ENCODE measurements at places on chromosomes 2 and 18. TPM values are rescaled to one million over a fixed set of nuclear protein-coding genes. Genes with fewer than 3 reads are reported as not detected.

GRCh38 chr18:33076601-33077000 is 303.8 kb upstream of the KLHL14 start:
- no peak overlapping the region for H3K27ac ChIP-seq
- H3K27me3 ChIP-seq: no peaks in the 10 kb centered on the region
- no peaks in the 10 kb centered on the region for H3K4me1 ChIP-seq
- no peak for DNase-seq
- H3K4me3 ChIP-seq: no peak overlapping the region

DNA sequence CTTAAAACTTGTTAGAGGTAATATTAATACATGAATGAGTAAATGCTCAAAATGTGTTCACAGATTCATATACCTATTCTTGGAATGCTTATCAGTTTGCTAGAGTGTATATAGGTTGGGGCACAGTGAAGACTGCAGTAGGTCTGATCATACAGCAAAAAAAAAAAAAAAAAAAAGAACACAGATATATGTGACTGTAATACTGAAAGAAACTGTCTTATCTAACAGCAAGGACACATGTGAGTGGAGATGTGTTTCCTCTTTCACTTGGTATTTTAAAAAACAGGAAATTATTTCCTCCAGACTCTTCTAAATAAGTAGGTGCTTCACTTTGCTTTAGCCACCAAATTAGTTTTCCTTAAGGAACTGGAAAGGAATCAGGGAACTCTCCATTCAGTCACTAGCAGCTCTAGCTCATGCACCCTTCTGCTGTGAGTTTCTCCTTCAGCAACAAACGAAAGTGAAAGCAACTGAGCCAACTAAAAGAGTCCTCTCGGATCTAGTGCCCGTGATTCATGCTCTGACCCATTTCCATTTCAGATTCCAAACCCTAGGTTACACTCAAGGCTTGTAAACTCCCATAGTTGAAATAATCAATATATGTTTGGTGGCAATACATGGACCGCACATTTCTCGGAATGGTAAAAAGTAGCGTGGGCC is 98.5 kb downstream of the DSEL start:
- H3K36me3 ChIP-seq: no peaks in the 10 kb centered on the region
- DNase-seq: peak; percentile 17
- peak overlapping the region; percentile 29 for H3K4me3 ChIP-seq
- H3K4me1 ChIP-seq: peaks cover 4% of the 10 kb centered on the region

ALPI gene
- total RNA-seq: not detected

XDH gene
- not detected for total RNA-seq

SP140L gene
- total RNA-seq: 43.7 TPM

TMEM200C gene
- total RNA-seq: not detected

CD8B2 gene
- 4.5 TPM for total RNA-seq

DNA sequence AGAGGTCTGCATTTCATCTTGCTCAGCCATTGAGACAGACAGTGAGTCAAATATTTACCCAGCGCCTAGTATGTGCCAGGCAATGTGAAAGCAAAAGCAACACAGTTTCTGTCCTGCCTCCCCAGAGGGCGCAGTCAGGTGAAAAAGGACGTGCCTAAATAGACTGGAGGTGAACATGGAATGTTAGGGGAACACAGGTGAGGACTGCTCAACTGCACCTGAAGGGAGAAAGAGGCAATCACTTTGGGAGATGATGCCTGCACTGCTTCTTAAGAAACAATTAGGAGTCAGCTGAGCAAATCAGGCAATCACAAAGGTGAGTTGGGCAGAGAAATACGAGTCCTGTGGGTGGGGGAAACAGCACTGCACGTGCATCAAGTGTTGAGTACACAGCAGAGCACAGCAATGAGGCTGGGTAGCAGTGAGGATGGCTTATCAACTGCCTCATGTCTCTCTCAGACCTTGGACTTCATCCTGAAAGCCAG is 218.3 kb upstream of the SMAD7 start:
- peak overlapping the region; percentile 14 for H3K27ac ChIP-seq
- peaks cover 18% of the 10 kb centered on the region for H3K36me3 ChIP-seq

STPG4 gene
- not detected for total RNA-seq

GRCh38 chr2:134405611-134406081 is 151.8 kb downstream of the MGAT5 start:
- H3K27ac ChIP-seq: no peak overlapping the region
- no peak for DNase-seq
- no peaks in the 10 kb centered on the region for H3K27me3 ChIP-seq
- peaks cover 36% of the 10 kb centered on the region for H3K4me1 ChIP-seq

- H3K27ac ChIP-seq: no peak overlapping the region
- no peak overlapping the region for H3K4me3 ChIP-seq
- no peak for DNase-seq
- H3K4me1 ChIP-seq: peaks cover 2% of the 10 kb centered on the region
- H3K36me3 ChIP-seq: peaks cover 24% of the 10 kb centered on the region
- H3K27me3 ChIP-seq: no peaks in the 10 kb centered on the region
Measured at GRCh38 chr2:70173520-70173919, 17.3 kb downstream of the C2orf42 start.

DNA sequence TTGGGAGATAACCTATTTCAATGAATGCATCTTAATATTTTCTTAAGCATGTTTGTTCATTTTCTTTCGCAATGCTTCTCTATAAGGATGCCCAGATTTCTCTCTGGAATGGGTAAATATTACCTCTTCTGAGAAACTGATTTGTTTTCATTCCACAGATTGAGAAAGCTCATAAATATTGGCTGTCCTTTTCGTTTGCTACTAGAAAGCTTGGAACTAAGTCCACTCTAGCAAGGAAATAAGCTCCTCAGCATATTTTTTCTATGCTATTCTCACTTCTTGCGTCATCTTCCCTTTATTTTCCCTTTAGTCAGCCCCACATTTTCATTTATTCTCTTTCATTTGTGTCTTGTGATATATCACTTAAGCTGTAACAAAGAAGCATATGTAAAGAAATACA is 76.3 kb downstream of the ANTXR1 start:
- peaks cover 12% of the 10 kb centered on the region for H3K27me3 ChIP-seq
- H3K27ac ChIP-seq: no peak overlapping the region
- no peak for DNase-seq
- no peaks in the 10 kb centered on the region for H3K4me1 ChIP-seq

DNA sequence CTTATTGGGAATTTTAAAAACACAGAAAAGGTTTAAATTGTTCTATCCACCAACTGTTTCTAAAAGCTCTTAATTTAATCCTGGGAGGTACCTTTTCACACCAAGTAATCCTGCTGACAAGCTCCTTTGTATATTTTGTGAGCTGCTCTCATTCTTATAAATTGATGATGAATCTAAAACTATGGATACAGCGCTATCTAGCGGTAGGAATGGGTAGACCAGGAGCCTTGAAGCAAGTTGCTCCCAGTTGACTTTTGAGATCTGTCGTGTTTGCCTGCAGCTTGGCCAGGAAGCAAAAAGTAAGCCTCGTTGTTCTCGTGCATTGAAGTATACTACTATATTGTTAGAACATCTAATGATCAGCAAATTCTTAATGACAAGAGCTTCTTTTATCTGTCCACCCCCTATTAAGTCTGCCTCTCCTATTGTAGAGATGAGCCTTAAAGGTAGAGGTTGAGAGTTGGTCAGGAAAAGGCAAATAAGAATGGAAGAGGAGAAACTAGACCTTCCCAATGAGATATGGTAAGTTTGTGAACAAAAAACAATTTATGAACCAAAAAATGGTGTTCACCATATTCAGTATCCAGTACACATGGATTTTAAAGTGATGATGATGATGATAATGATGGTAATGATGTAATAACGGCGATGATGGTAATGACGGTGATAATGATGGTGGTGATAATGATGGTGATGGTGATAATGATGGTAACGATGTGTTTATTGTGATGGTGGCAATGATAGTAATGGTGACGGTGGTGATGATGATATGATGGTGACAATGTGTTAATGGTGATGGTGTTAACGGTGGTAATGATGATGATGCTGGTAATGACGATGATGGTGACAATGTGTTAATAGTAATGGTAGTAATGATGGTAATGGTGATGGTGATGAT is 212.1 kb upstream of the NCKAP5 start:
- H3K4me3 ChIP-seq: no peak overlapping the region
- peak; percentile 52 for DNase-seq
- no peaks in the 10 kb centered on the region for H3K36me3 ChIP-seq
- no peaks in the 10 kb centered on the region for H3K4me1 ChIP-seq
- peaks cover 1% of the 10 kb centered on the region for H3K27me3 ChIP-seq
- H3K27ac ChIP-seq: no peak overlapping the region

NEB gene
- 0.34 TPM for total RNA-seq

DNA sequence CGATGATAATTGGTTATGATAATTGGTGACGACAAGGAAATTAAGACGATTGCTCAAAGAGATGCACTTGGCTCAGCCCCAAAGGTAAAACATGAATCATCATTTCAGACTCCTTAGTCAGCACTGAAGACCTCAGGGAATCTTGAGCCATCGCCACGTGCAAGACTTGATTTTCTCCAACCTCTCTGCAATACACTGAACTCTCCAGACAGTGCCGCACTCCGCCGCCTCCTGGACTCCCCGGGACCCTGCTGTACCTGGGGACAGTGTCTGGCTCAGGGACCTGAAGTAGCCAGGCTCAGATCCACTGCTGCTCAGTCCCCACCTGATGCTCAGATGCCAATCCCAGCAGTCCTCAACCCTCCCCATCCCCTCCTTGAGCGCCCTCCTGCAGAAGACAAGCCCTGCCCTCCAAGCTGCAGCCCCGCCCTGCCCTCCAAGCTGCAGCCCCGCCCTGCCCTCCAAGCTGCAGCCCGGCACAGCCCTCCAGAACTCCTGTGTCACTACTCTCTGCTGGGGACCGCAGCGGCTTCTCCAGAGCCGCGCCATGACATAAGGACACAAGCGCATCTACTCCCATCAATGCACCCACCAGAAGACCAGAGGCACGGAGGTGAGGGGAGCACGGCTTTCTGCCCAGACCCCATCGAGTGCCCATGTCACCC is 1.1 kb downstream of the TMEM18 start:
- H3K4me1 ChIP-seq: peaks cover 33% of the 10 kb centered on the region
- peak overlapping the region; percentile 85 for H3K4me3 ChIP-seq
- peaks cover 28% of the 10 kb centered on the region for H3K36me3 ChIP-seq
- peak; percentile 75 for DNase-seq
- H3K27me3 ChIP-seq: no peaks in the 10 kb centered on the region

GRCh38 chr2:127108090-127108523 is 1.2 kb upstream of the BIN1 start:
- H3K4me1 ChIP-seq: peaks cover 5% of the 10 kb centered on the region
- DNase-seq: no peak
- H3K36me3 ChIP-seq: no peaks in the 10 kb centered on the region
- peak overlapping the region; percentile 73 for H3K4me3 ChIP-seq
- peaks cover 8% of the 10 kb centered on the region for H3K27me3 ChIP-seq

GRCh38 chr18:3720159-3720558 is 270.2 kb downstream of the TGIF1 start:
- H3K27me3 ChIP-seq: peaks cover 8% of the 10 kb centered on the region
- no peaks in the 10 kb centered on the region for H3K36me3 ChIP-seq
- DNase-seq: no peak

DNA sequence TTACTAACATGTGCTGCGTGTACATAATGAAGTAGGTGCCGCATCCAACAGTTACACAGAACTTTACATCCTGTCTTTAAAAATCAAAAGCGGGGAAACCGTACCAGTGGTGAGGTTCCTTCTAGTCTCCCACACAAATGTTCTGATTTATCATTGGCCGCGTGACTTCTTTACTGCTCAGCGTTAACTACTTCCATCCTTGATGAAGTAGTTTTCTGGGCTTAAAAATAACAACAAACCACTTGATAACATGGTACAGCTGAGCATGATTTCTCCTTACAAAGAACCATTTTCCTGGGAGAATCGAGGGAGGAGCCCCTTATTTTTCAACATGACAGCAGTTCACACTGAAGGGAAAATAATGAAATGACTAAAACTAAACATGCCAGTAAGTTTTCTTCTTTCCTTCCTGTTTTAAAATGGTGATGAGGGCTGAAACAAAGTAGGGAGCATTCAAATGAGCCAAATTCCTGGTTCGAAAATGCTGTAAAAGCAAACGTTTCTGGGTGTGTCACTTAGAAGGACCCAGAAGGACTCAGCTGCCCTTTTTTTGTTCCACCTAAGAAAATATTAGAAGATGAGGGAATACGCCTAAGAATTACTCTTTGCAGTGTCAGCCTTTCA is 9.9 kb downstream of the EMILIN2 start:
- peaks cover 5% of the 10 kb centered on the region for H3K4me1 ChIP-seq
- no peaks in the 10 kb centered on the region for H3K36me3 ChIP-seq
- H3K27ac ChIP-seq: no peak overlapping the region
- peaks cover 4% of the 10 kb centered on the region for H3K27me3 ChIP-seq
- DNase-seq: no peak

- no peak for DNase-seq
- H3K4me1 ChIP-seq: no peaks in the 10 kb centered on the region
- no peak overlapping the region for H3K27ac ChIP-seq
- peaks cover 34% of the 10 kb centered on the region for H3K36me3 ChIP-seq
Measured at GRCh38 chr2:36562973-36563532, 34.9 kb downstream of the FEZ2 start.

TSPYL6 gene
- total RNA-seq: not detected

EML4 gene
- total RNA-seq: 58.2 TPM

DNA sequence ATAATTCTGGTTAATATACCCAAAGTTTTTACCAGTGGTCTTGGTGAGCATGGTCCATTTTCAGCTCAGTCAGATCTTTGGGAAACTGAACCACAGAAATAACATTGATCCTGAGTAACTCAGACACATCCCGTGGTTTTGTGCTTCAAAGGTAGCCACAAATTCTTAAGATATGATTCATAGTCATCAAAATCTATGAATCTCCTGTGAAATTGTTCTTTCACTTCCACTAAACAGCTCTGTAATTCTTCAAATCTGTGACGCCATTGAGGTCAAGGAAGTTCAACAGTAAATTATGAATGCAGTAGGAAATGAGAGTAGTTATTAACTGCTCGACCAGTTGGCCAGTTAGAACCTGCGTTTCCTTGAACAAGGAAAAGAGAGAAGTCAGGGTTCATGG is 147.3 kb downstream of the IRS1 start:
- no peak for DNase-seq
- peaks cover 13% of the 10 kb centered on the region for H3K36me3 ChIP-seq
- no peak overlapping the region for H3K4me3 ChIP-seq
- no peak overlapping the region for H3K27ac ChIP-seq

- no peaks in the 10 kb centered on the region for H3K27me3 ChIP-seq
- no peak for DNase-seq
- H3K27ac ChIP-seq: no peak overlapping the region
Measured at GRCh38 chr2:189465478-189465877, 24.2 kb downstream of the WDR75 start.

DNA sequence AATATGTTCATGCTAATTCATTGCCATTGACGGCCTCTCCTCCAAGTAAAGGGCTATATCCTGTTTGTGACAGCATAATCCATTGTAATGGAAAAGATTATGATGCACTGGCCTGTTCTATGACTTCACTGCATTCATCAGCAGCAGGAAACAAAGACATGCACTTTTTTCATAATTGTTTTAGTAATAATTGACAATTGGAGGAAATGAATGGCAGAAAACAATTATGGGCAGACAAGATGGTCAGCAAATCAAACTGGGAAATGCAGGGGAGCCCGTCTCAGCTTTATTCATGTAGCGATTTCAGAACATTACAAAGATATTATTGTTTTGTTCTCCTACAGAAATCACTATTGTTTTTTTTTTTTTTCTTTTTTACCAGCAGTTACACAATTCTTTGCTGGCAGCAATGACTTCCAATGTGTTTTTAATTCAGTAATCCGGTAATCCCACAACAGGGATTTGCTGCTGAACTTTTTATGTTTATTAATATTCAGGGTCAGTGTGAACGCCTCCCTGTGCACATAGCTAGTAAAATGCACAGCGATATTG is 33.8 kb upstream of the RASGRP3 start:
- DNase-seq: no peak
- no peaks in the 10 kb centered on the region for H3K36me3 ChIP-seq
- H3K4me3 ChIP-seq: no peak overlapping the region
- H3K4me1 ChIP-seq: no peaks in the 10 kb centered on the region
- no peak overlapping the region for H3K27ac ChIP-seq

All from activated CD8-positive, alpha-beta T cell treated with anti-CD3 and anti-CD28 coated beads for 36 hours (primary cell).